ENCODE measurements at places on chromosomes 2 and 18.

DNA sequence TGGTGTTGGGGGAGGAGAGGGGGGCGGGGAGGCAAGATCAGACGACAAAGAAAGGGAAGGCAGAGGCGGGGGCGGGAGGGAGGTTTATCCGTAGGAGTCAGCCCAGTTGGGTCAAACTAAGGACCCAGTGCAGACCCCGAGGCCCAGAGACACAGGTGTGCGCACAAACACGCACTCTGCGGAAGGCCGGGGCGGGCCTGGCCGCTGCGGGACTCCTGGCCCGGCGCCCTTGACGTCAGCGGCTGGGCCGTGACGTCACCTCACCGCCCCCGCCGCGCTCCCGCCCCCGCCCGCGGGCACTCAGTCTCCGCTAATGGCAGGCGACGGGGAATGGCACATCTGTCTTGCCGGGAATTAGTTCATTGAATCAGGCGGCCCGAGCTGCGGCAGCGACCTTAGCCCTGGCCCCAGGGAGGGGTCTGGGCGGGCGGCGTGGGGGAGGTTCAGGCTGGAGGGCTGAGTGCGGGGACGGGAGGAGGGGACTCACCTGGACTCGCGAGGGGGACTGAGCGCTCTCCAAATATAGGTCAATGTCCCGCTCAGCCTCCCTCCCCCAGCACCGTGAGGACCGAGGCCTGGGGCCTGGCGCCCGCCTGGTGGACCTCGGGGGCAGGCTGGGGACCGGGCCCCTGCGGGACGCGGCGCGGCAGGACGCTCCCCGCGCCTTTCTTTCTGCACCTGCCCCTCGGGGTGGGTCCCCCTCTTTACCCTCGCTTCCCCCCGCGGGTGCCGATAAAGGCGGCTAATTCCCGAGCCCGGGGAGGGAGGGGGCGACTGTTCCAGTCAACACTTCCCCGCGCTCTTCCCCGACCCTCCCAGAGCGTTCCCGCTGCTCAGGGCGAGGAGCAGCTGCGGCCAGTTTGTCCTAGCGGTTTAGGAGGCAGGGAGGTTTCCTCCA lies 15.5 kb upstream of the ECEL1 start:
- no peak for DNase-seq

- DNase-seq, result no peak
Measured at GRCh38 chr18:13227910-13228309, 9.3 kb downstream of the LDLRAD4 start.

DNA sequence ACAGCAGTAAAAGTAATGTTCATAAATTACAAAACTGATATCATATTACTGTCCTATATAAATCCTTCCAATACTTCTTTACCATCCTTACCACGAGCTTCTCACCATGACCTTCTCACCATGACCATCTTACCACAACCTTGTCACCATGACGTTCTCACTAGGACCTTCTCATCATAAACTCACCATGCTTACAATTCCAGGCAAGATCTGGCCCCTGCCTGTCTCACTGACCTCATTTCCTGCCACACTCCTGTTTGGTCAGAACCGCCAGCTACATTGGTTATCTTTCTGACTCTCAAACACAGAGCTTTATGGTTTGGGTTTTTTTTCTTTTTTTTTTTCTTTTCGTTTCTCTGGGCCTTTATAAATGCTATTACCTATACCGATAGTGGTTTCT lies 827.6 kb downstream of the RNF144A start:
- DNase-seq, result no peak

DNA sequence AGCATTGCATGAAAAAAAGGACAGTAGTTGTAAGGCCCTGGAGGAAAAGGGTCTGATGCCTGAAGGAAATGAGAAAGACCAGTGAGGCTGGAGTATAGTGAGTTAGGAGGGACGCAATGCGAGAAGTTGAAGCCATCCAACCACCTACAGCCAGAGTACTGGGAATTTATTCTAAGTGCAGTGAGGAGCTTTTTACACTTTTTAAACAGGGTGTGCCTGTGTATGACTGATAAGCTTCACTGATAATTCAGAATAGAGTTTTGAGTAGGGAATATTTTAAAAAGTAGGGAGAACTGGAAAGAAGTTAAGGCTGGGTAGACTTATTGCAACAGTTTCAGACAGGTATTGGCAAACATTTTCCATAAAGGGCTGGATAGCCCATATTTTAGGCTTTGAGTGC lies 35.9 kb upstream of the CCDC85A start:
- no peak for DNase-seq

DNA sequence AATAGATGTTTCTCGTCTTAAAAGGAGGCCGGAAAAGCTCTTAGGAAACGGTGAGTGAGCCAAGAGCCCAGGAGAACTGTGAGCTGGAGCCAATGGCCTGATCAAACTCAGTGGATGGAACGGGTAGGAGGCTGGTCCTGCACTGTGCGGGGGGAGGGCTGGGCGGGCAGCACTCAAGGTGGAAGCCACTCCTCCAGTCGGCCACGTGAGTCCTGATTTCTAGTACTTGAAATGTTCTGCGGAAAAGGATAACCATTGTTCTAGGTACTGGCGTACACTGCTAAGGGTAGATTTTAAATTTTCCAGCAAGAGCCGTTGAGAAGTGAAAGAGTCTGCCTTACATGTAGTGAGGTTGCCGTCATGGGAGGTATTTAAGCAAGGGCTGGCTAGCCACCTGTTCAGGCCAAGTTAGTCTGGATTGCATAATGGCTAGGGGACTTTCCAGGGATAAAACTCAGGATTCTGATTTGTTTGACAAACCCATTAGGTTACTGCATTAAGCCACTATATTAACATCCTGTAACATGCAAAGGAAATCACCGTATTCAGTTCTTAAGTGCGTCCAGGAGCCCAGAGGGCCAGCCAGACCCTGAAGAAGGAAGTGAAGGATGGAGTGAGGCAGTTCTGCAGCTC lies 51.3 kb upstream of the ODC1 start:
- no peak for DNase-seq

DNA sequence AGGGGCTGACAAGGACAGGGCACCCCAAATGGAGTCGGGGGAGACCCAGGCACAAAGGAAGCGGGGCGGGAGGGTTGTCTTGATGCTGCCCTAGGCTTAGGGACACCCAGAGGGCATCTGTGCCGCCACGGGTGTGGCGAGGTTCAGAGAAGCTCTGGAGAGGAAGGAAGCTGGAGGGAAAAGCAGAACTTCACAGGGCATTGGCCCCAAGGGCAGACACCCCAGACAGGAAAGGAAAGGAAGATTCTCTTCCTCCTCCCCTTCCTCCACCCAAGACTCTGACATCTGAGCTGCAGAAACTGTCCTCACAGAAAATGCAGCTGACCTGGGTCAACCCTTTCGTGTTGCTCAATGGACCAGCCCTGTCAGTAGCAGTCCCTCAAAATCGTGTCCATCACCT lies 25.6 kb downstream of the DNMT3A start:
- DNase-seq, result no peak

DNA sequence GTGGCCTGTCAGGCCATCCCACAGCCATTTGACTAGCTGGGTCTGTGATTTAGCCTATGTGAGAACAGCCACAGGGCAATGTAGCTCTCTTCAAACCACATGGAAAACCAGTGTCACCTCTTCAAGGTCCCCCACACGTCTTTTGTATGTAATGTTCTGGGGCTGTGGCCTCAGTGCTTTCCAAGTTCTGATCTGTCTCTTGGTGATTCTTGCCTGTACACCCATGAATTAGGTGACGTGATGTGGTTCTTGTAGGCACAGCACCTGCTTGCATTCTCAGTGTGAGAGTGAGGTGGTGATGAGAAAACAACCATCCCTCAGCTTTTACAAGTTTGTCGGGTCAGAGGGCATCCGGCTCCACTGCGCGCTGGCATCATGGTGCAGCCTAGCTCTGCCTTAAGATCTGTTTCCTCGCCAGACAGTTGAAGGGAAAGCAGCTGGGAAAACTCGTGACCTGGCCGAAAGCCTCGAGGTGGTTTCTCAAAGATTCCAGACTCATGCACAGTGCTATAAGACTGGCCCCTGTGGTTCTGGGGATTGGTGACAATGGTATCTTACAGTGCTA lies 125.8 kb downstream of the TANC1 start:
- no peak for DNase-seq

DNA sequence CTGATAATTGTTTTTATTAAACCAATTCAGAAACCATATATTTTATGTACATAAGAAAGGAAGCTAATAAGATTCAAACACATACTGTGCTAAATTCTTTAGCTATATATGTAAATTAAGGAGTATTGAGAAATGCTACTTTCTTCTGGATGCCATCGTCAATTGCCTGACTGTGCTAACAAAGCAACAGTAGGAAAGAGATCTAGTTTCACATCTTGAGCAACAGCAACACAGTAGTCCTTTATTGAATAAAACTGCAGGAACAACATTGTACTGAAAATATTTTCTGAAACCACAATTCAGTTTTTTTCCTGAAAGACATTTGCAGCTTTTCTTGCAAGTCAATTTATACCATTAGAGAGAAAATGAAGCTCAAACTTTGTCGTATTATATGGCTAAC lies 1404.9 kb upstream of the SLC39A10 start:
- no peak for DNase-seq

All from activated naive CD4-positive, alpha-beta T cell (primary cell).